Stimulated activated CD8-positive, alpha-beta memory T cell treated with anti-CD3 and anti-CD28 coated beads, Interleukin-2, amount 100 ng/mL, for 1 hour (primary cell): ENCODE measurements at places on chromosomes 2 and 18.

- DNase-seq: no peak
These were observed 177.2 kb downstream of the MYO3B start for GRCh38 chr2:170354855-170355780.

DNA sequence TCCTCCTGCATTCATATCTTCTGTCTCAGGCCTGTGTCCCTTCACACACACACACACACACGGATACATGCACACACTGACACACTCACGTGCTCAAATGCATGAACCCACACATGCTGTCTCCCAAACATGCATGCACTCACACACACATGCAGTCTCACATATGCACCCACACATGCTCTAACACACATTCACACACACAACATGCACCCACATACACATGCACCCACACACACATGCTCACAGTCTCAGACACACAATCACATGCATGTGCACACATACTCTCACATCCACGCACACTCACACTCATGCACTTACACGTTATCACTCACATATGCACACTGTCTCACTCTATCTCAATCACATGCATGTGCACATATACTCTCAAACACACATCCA, 1.9 kb upstream of the CD226 start:
- DNase-seq: no peak

DNA sequence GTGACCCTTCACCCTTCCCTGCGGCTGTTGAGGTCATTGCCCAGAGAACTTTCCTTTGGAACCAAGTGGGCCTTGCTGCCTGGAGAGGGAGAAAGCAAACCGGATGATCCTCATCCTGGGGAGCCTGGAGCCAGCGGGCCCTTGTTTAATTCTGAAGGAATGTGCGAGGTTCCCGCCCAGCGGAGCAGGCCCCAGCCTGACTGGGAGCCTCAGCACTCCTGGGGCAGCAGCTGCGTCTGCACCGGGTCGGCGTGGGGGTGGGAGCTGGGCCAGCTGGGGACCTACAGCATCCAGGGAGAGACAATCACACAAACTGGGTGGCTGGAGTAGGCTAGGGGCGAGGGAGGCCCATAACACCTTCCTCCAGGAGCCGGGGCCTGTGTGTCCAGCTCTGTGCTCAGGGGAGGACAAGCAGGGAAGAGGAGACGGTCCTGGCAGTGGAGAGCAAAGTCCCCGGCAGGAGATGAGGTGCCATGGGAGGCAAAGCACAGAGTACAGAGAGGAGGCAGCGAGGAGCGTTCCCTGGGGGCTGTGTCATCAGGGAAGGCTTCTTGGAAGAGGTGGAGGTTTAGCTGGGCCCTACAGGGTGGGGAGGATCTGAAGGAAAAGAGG, 61.9 kb upstream of the HAAO start:
- DNase-seq: no peak

- DNase-seq: no peak
These were observed 318.0 kb downstream of the MYCN start for GRCh38 chr2:16258350-16258749.

DNA sequence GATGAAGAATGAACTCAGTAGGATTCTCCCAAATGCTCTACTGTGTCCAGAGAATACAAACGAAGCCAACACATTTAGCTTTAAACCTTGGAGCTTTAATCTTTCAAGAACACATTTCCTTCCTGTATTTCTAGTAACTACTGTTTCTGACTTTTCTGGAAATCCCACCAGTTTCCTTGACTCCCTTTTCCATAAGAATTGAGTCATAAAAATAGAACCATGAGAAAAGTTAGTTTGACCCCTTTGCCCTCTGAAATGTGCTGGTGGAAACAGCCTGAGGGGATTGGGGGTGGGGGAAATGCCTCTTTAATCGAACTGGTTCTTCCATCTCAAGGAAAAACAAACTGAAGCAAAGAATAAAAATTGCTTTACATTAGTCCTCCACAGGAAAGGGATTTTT, 123.9 kb downstream of the TMEM17 start:
- no peak for DNase-seq

DNA sequence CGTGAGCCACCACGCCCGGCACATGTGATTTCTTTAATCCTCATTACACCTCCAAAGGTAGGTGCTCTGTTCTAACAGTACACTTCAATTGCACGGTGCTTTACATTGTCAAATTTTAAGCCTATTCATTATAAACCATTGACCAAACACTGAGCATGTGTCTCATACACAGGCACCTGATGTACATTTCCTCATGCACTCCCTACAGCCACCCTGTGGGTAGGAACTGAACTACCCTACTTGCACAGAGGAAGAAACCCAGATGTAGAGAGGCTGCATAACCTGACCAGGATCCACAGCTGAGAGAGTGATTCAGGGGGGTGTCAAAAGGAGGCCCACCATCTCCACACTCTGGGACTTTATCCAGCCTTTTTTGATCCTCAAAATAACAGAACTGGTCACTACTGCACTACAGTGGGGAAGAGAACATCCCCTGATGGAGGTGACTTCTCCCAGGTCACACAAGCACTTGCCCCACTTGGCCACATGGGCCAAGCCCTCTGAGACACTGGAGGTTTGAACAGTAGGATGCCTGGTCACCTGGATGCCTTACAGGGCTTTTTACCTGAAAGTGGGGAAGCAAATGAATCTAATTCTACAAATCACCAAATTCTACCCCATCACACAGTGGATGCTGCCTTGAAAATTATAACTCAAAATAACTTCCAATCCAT, 6.9 kb upstream of the DPYSL5 start:
- no peak for DNase-seq

DNA sequence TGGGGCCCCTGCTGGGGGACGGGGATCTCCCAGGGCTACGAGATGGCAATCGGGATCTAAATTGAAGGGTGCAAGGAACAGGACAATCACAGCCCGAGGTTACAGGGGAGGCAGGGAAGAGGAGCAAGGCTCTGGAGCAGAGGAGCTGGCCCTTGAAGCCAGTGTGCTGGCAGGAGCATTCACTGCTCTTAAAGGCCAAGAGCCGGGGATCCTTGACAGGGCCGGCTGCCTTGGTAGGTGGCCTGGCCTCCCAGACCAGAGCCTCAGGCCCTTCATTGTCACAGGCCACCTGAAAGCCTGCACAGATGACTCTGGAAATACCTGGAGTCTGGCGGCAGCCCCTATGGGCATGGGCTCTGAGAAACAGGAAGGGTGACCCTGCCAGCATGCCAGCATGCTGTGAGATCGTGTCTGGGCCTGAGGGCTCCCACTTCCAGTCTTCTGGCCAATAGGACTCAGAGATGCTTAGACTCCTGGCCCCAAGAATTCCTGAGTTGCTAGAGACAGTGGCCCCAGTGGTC, 38.7 kb downstream of the PDIA6 start:
- DNase-seq: no peak

DNA sequence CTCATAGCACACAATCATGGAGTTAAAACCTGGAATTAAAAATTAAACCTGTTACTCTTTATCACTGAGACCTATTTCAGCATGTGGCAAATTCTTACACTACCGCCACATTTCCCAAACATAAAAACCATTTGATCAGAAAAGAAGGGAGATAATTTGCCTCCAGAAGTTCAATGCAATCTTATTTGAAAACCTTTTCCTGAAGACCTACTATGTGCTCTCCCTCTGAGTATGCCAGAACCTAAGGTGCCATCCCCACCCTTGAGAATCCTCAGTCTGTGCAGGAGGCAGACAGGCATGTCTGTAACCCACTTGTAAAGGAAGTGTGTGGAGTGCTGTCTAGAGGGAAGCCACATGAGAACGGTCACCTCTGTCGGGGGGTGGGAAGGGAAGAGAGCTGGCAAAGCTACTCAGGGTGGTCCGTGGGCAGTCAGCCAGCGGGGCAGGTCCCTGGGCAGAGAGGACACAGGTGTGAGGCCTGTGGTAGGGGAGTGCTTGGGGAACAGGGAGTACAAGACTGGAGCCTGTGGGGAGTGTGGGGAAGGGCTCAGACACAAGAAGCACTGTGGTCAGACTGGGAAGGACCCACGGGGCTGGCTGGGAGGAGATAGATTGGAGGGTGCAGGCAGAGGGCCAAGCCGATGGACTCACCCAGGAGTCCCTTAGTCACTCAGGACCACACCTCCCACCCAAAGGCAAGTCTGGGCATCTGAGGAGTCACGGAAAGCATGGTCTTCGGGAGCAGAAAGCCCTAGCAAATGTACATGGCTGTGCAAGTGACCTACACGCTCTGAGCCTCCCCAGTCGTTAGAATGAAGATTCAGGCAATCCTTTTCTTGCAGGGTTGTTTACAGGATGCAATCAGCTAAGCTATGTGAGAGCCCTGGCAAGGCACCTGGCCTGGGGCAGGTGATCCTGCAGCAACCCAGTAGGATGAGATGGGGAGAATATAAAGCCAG, 22.8 kb downstream of the CRACDL start:
- no peak for DNase-seq

- DNase-seq: no peak
These were observed 127.3 kb upstream of the TACR1 start for GRCh38 chr2:75326645-75327044.

DNA sequence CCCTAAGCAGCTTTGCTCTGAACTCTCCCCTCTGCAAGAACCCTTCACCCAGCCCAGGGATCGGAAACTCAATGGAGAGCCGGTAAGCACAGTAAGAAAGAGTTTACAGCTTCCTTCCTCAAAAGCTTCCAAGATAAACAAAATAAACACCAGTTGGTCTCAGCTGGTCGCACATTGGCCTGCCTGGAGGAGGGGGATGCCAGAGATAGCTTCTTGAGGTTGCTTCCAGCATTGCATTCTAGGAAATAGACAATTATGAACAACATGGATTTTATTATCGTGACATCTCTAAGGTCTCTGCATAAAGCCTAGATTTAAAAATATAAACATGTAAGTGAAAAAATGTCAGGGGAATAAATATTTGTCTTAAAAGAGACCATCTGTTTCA, 141.5 kb upstream of the PKDCC start:
- DNase-seq: no peak

- DNase-seq: no peak
These were observed 62.5 kb upstream of the RAPGEF4 start for GRCh38 chr2:172673056-172673683.

GRCh38 chr2:36357847-36358659, 2.5 kb downstream of the CRIM1 start:
- DNase-seq: no peak

- DNase-seq: no peak
These were observed 89.6 kb upstream of the MAP3K20 start for GRCh38 chr2:172986040-172986439.

DNA sequence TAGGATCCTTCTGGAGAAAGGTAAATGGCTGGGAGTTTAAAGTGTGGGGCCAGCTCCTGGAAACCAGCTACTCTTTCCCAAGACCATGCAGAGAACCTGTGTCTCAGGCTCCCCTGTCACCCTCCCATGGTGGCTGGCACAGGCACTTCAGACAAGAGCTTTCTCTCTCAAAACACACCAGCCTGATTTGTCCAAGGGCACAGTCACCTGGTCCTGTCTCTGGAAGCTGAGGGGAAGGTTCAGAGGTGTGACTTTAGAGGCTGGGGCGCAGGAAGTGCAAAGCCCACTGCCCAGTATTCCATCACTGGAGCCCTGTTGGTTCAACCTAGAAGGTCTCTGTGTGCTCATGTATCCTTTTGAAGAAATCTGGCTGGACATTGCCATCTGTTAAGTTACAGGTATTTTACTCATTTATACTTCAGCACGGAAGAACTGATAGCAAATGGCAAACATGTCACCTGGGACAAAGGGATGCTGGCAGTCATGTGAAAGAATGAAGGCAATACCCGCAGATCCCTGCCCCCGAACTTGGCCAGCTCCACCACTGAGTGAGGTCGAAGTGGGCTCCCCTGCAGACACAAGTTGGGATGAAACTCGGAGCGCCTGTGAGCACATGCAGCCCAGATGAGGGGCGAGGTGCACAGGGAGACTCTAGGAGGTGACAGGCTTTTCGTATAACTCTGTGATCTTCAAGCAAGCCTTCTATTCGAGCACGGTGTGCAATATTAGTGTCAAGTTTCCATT, 96.9 kb upstream of the MGAT4A start:
- DNase-seq: no peak

DNA sequence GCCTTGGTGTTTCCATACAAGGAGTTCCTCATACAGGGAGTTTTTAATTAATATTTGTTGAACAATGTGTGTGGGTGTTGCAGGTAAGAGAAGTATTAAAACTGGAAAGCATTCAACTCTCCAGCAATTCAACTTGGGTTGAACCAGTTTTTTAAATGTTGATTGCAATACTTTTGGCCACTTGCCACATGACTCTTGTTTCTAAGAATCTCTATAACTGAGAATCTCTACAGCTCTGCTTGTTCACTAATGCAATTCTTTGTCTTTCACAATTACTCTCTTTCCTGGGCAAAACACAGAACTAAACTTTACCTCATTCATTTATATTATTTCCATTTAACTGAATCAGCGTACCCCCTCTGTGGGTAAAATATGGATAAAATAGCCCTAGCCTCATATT, 429.4 kb downstream of the ARHGAP15 start:
- no peak for DNase-seq

- no peak for DNase-seq
These were observed 39.0 kb upstream of the TMEM131 start for GRCh38 chr2:98034745-98035144.

DNA sequence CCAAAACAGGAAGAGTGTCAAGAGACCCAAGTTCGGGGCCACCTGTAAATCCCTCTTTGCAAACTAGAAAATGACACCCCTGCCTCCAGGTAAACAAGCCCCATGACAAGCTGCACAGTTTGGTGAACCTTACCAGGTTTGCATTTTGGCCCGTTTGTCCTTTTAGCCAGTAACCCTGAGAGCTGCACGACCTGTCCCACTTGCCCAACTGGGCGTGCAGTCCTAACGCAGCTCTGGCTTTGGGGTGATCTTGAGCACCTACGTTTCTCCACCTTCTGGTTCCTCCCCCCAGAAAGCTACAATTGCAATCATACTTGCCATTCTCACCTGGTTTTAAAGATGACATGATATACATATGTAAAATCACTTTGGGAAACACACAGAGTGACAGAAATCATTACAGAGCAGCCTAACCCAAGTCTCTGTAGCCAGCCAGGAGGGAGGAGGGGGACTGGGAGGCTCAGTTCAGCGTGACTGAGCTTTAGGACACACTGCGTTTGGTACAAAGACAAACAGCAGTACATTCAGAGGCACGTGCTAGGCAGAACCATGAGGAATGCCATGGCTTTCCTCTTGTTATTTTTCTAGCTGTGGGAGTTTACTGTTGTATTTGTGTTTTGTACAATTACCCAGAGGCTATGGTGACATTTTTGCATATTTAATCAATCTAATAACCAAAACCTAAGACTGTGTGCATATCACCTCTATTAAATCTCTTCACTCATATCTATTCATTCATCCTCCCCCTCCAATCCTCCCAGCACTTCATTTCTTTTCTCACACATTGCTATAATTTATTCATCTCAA, 304.0 kb downstream of the IRS1 start:
- DNase-seq: no peak

- DNase-seq: no peak
These were observed 2.9 kb upstream of the SERPINB4 start for GRCh38 chr18:63646936-63647335.

DNA sequence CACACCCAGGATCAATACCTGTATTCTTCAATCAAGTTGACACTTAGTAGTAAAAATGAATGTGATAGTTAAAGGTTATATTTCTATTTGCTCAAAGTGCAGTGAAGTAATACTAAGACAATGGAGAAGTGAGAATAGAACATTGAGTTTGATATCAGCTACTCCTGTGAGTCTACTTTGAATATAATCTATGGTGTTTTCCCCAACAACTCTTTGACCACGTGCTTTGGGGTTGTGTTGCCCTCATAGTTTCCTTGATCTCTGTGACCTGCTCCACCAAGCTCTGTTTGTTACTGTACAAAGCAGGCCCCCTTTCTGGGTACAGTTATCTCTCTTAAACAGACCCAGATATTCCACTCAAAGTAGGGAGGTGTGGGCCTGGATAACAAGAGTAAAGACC, 222.9 kb downstream of the GALR1 start:
- no peak for DNase-seq
